ENCODE measurements at places on chromosomes 2 and 18. TPM values are rescaled to one million over a fixed set of nuclear protein-coding genes. Genes with fewer than 3 reads are reported as not detected.

DNA sequence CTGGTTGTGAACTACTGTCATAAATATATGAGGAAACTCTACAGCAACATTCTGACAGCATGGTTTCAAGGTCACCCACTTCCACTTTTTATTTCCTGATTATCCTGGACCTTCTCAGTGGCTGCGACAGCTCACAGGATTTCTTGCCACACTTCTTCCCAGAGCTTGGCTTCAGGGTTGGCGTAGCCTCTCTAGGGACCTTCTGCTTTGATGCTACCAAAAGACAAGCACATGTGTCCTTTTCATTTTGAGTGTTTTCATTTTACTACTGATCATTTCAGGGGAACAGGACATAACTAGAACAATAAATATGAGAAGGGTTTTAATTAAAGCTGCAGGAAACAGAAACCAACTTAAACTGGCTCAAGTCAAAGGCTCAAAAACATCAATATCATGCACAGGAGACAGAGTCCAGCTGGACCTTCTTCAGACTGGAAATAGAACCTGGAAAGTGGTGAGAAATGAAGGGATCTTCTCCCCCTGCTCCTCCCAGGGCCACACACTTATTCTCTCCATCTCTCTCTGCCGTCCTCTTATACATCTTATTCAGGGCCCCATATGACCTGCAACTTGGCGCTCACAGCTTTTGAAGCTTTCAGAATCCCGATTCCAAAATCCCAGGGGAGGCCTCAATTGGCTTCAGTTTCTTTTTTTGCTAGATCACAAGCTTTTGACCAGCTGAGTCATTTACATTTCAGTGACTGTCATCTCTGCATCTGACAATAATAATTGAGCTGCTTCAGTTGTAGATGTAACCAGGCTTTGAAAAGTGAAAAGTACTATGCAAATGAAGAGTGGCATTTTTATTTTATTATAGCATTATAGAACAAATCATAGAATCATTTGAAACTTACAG lies 9.7 kb downstream of the VIT start:
- no peaks in the 10 kb centered on the region for H3K36me3 ChIP-seq
- no peak overlapping the region for H3K27ac ChIP-seq
- DNase-seq, result no peak
- no peaks in the 10 kb centered on the region for H3K27me3 ChIP-seq
- no peaks in the 10 kb centered on the region for H3K4me1 ChIP-seq

DNA sequence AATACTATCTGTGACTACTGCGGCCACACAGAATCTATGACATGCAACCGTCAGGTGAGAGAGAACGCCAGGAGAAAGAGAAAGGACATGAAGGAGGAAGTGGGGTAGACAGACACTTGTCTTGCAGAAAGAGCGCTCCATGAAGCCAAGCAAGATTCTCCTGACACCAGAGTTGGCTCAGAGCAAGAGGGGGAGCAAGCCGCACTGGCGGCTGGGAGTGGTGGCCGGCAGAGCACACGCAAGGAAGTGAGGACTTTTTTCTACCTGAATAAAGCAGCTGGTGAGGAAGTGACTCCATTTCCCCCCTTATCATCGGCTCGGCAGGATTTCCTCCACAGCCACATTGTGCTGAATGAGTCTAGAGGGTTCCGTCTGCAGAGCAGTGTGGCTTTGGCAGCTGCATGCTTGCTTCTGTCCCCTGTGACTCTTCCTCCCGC lies 181.6 kb downstream of the BCL2 start:
- H3K4me1 ChIP-seq, result no peaks in the 10 kb centered on the region
- H3K27ac ChIP-seq, result peak overlapping the region; percentile 41
- peak overlapping the region; percentile 10 for H3K4me3 ChIP-seq

DNA sequence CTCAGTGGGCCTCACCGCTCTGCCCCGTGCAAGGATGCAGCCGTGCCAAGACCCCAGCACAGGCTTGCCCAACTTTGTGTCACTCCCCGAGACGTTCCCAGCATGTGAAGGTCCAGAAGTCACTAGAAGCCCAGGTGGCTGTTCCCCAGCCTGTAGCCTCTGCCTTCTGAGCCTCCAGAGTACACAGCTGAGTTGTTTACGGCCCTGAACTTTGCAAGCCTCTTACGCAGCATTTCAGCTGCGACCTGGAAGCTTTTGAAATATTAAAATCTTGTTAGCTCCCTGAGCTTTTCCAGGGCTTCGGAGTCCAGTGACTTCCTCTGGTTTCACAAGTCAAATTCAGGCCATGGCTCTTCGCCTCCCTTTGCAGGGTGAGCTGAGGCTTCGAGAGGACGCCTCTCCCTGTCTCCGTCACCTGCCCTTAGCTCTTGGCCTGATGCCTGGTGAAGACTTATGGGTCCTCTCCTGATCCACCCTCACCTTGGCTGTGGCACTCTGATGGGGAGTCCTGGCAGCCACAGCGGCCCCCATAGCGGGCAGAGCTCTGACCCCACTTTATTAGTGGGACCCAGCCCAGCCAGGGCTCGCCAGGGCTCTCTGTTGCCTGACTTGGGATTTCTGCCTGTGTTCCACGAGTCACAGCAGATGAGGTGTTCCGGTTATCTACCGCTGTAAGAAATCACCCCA lies 76.5 kb upstream of the HPCAL1 start:
- no peaks in the 10 kb centered on the region for H3K4me1 ChIP-seq
- no peak overlapping the region for H3K4me3 ChIP-seq
- H3K36me3 ChIP-seq, result no peaks in the 10 kb centered on the region
- no peak overlapping the region for H3K27ac ChIP-seq
- H3K27me3 ChIP-seq, result no peaks in the 10 kb centered on the region
- DNase-seq, result no peak

The RUFY4 gene
- total RNA-seq, result not detected

DNA sequence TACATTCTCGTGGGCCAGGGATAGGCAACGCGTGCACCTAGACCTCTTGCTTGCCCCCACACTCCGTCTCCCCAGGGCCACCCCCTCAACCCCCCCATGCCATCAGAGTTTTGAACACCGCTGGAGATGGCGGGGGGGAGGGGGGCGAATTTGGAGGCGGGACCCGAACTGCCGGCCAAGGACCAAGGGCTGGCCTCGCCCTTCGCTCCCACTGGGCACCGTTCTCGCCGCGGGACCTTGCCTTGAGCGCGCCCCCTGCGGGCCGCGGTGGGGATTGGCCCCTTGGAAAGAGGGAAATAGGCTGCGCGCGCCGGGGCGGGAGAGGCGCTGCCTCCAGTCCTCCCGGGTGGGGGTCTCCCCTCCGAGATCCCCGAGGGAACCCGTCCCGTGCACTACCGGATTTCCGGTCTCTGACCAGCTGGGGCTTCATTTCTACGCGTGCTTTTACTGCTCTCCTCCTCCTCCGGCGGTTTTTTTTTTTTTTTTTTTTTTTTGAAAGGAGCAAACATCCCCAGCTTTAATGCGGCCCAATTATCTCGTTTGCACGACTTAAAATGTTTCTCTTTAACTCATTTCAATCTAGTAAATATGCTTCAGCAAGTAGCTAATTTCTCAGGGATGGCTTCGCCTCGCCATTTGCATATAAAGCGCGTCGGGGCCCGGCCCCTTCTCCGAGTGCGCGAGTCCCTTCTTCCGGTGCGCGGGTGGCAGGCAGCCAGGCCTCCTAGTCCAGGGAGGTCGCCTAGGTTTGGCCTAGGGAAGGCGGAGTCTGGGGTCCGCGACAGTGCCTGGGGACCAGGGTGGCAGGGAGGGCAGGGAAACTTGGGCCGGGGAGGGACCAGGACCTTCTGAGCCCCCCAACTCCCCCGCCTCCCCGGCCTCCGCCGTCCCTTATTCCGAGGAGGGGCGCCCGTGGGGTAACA lies 10.0 kb upstream of the GBX2 start:
- peaks cover 41% of the 10 kb centered on the region for H3K27me3 ChIP-seq
- DNase-seq, result no peak
- H3K4me1 ChIP-seq, result peaks cover 16% of the 10 kb centered on the region
- no peak overlapping the region for H3K27ac ChIP-seq
- peak overlapping the region; percentile 41 for H3K4me3 ChIP-seq

The IGFBP5 gene
- total RNA-seq, result 2.5 TPM

The FLACC1 gene
- total RNA-seq, result 0.80 TPM

GRCh38 chr2:173216668-173217067 lies 138.0 kb upstream of the CDCA7 start:
- no peaks in the 10 kb centered on the region for H3K27me3 ChIP-seq
- H3K4me3 ChIP-seq, result no peak overlapping the region
- H3K4me1 ChIP-seq, result peaks cover 7% of the 10 kb centered on the region
- no peak for DNase-seq
- H3K36me3 ChIP-seq, result no peaks in the 10 kb centered on the region

GRCh38 chr2:118128826-118129225 lies 40.6 kb downstream of the INSIG2 start:
- H3K36me3 ChIP-seq, result no peaks in the 10 kb centered on the region
- H3K27ac ChIP-seq, result no peak overlapping the region
- H3K4me1 ChIP-seq, result no peaks in the 10 kb centered on the region
- no peaks in the 10 kb centered on the region for H3K27me3 ChIP-seq
- H3K4me3 ChIP-seq, result no peak overlapping the region
- DNase-seq, result no peak

DNA sequence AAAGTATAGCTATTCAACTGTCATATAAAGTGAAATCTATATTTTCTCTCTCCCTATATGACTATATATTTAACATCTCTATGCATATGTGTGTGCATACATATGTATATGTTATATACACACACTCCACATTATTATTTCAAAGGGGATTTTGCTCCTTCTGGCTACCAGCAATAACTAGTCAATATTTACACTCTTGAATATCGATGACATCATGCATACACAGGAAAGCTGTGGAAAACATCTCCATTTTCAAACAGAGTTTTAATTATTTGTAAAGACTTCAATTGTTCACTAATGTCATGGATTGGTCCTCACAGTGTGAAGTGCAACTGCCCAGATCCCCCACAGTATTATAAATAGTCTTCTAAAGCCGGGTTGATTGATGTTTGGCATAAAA lies 195.9 kb upstream of the TCF4 start:
- no peak overlapping the region for H3K27ac ChIP-seq
- H3K4me3 ChIP-seq, result no peak overlapping the region
- H3K4me1 ChIP-seq, result peaks cover 7% of the 10 kb centered on the region
- H3K27me3 ChIP-seq, result no peaks in the 10 kb centered on the region
- DNase-seq, result no peak
- H3K36me3 ChIP-seq, result no peaks in the 10 kb centered on the region

The DNAH7 gene
- 0.07 TPM for total RNA-seq

Data from H1 (cell line).